ENCODE measurements at places on chromosomes 2 and 18.

DNA sequence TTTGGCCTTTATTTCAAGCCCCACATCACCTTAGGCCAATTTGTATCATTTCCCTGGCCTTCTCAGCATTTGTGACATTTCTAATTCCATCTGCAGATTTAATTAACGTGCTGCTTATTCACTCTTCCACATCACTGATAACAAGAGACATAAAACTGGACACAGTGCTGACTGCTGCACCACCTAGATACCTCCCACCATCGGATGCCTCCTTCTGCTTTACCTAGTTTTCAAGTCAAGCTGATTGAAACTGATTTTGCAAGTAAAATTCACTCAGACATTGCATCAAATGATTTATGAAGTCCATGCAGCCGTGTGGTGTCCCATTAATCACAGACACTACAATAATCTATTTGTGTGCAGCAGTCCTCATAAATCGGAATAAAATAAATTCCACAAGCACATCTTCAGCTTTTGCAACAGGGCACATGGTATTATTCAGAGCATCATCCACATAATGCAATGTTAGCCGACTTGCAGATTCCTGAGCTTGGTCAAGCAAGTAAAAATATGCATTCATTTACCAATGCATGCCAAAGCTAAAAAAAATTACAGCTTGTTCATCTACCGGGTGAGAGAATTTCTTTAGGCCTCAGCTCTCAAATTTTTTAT is 15.9 kb upstream of the CRIM1 start:
- no peak for DNase-seq

GRCh38 chr18:42936289-42936688 is 179.2 kb downstream of the RIT2 start:
- no peak for DNase-seq

DNA sequence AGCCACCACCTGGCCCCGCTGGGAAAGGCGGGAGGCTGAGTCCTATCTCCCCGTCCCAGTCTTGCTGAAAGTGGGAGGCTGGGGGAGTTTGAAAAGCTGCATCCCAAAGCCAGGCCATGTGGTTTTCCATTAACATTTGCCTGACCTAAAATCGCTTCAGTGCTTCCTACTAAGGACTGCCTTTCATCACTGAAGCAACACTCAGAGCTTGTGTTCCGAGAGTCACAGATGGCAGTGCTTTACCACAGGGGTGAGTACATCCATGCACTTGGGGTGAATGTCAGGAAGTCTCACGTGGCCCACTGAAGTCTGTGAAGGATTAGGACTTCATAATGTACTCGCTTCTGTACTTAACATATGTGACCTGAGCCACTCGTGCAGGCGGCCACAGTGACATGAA is 43.3 kb downstream of the PXDN start:
- DNase-seq, result no peak

DNA sequence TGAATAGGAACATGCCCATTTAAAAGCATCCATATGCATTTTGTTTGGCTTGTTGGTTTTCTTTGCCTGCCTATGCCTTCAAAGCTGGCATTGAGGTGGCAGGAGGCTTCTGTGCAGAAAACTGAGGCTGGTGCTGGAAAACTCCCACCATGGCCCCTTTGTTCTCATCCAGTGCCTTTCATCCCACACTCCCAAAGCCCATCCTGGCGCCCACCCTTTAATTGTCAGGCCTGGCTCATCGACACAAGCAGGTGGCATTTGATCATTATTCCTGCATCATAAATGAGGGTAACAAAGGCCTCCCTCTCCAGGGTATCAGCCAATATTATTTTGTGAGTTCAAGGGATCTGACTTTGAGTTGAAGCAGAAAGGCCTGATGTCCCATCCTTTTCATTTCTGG is 24.7 kb upstream of the ANXA4 start:
- DNase-seq, result no peak

DNA sequence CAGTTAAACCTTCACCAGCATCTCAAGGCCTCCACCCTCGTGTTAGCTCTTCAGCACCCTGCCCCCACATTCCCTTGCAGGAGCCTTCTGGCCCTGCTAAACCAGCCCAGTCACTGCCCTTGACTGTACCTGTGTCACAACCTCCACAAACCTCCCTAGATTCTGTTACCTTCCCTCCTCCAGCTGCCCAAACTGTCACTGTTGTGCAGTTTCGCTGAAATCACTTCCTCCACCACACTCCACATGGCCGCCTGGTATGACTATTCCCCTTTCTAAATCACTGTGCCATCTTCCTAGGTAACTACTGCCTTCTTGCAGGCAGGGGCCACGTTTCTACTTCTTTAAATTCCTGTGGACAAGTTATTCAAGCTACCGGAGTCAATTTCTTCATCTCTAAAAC is 160.2 kb downstream of the GALNT14 start:
- no peak for DNase-seq

- no peak for DNase-seq
These were observed 138.0 kb downstream of the CTIF start for GRCh38 chr18:48676756-48677368.

DNA sequence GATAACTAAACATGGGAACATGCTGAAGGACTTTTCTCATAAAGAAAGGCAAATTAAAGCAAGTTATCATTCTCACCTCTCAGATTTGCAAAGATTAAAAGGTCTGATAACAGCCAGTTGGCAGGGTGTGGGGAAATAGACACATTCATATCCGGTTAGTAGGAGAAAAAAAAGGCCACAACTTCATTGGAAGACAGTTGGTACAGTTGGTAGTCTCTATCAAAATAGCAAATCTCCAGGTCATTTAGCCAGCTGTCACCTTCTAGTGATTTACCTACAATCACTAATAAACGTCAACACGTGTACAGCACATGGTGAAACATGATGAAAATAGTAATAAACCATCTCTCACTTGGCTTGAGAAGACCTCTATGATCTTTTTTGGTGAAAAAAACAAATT is 16.6 kb downstream of the INPP5D start:
- DNase-seq, result no peak

DNA sequence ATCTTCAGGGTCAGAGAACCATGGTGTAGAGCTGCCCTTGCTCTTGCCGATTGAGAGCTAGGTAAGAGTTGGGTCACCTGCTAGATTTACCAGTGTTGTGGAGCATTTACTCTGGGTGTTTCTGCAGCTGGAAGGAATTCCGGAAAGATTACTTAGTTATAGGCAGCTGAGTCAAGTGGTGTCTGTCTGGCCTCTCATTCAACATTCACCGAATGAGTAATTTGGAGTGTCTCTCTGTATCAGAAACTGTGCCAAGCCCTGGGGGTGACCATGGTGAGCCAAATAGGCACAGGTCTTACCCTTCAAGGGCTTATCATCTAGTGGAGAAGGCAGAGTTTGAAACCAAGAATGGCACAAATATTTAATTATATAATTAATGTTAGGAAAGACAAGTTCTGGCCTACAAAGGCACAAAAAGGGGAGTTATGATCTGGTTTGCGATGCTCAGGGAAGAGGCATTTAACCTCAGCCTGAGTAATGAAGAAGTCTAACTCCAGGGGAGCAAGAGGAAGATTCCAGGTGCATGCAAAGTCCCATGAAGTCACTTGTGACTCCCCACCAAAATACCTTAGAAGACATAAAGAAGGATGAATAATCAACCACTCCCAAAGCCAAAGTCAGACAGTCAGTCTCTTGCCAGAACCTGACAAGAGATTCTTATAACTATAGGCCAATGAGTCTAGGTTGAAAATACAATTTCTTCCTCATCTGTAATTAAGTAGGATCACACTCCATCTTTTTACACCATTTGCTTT is 12.5 kb downstream of the SETBP1 start:
- DNase-seq, result no peak

- no peak for DNase-seq
These were observed 375.1 kb upstream of the ID2 start for GRCh38 chr2:8306530-8307351.

- DNase-seq, result no peak
These were observed 26.6 kb downstream of the ONECUT2 start for GRCh38 chr18:57461652-57462269.

- DNase-seq, result no peak
These were observed 48.0 kb upstream of the RAB1A start for GRCh38 chr2:65177751-65178442.

GRCh38 chr18:74434466-74434865 is 22.6 kb downstream of the DIPK1C start:
- no peak for DNase-seq

GRCh38 chr18:71068338-71068737 is 779.5 kb downstream of the SOCS6 start:
- no peak for DNase-seq

All from stimulated activated CD4-positive, alpha-beta T cell treated with anti-CD3 and anti-CD28 coated beads, TNF-alpha, amount 100 ng/mL, for 1 hour (primary cell).